ENCODE measurements at places on chromosomes 3 and 15.

DNA sequence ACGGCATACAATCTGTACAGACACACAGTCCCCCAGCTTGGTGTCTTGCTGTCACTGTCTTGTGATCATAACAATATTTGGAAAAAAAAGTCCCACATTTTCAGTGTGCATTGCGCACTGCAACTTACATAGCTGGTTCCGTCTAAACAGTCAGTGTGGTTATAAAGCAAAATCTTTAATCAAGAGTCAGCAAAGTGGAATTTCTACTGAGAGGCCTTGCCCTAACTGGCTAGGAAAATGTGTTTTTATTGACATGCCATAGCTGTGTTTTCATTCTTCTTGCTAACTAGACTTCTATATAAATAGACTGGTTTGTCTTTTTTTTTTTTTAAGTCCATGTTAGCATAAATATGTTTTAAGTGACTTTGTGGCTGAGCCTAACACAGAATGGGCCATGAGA is 174.8 kb downstream of the POLR2M start:
- no peak for DNase-seq

- DNase-seq, result no peak
Measured at GRCh38 chr3:128429275-128429674, 37.4 kb downstream of the DNAJB8 start.

DNA sequence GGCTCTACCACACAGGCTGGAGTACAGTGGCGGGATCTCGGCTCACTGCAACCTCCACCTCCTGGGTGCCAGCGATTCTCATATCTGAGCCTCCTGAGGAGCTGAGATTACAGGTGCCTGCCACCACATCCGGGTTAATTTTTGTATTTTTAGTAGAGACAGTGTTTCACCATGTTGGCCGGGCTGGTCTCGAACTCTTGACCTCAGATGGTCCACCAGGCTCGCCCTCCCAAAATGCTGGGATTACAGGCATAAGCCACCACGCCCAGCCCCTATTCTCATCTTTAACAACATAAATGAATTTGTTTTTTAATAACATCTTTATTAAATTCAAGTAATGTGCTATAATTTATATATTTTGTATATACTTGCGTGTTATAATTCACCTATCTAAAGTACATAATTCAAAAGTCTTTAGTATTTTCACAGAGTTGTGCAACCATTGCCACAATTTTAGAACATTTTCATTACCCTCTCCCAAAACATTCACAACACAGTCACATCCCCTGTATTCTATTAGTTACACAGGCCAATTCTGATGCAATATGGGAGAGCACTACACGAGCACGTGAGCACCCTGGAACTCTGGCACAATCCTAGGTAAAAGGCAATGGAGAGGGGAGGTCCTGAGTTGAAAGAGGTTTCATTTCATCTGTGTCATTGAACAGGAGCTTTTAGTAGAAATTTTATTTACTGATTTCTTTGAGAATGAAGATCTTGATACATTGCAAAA is 21.2 kb upstream of the MTMR14 start:
- DNase-seq, result no peak

DNA sequence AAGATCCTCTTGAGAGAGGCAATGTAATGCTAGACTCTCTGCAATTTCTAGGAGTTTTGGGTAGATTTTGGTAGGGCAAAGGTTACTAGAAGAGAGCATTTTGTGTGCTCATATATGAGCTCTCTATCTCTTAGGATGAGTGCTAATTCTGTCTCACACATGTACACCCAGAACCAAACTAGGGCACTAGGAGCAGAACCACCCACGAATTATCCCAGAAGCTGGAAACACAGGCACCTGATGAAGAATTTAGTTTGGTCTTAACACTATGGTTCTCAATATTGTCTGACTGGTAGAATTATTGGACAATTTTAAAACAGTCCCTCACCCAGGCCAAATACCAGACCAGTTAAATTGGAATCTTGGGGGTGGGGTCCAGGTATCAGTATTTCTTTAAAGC is 94.8 kb downstream of the PRICKLE2 start:
- no peak for DNase-seq

GRCh38 chr3:52110502-52110901 is 43.7 kb downstream of the POC1A start:
- no peak for DNase-seq

- no peak for DNase-seq
Measured at GRCh38 chr15:80502782-80503181, 98.6 kb downstream of the ARNT2 start.

DNA sequence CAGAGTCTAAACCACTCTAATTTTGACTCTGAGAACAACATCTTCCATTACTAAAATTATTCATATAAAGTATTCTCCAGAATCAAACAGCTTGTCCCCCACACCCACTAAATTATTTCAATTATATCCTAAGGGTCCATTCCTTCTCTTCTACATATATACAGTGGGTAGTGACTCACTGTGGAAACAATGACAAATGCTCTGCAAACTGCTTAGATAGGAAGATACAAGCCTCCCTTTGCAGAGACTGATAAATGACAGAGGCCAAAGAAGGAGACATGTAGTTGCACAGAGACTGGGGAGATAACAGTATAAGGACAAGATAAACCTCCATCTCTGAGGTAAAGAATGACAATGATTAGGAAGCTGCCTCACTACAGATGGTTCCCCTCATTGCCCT is 1087.4 kb downstream of the AGBL1 start:
- peak; percentile 2 for DNase-seq
